CD8-positive, alpha-beta memory T cell (primary cell): ENCODE measurements at places on chromosomes 7 and 10.

DNA sequence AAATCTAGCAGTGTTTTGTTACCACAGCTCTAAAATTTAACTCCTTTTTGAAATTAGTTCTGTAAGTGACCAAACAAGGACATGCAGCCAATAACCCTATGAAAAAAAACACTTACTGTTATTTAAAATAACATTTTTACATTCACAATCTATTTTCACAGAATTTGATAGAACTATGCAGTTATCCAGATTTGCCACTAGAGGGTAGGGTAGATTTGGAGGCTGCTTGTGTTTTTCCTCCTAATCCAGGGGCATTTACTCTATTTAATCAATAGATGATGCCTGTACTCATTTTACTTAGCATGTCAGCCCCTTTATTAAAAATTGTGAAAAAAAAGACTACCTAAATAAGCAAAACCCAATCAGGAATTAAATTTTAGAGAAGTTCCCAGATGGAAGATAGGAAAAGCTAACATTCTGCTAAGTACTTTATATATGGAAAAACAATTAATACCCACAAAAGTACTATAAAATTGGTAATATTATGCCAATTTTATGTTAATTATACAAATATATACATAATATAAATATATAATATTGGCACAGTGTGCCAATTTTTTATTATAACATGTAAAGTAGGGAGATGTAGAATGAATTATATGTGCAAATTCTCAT, 18.1 kb upstream of the LIPK start:
- DNase-seq = no peak

DNA sequence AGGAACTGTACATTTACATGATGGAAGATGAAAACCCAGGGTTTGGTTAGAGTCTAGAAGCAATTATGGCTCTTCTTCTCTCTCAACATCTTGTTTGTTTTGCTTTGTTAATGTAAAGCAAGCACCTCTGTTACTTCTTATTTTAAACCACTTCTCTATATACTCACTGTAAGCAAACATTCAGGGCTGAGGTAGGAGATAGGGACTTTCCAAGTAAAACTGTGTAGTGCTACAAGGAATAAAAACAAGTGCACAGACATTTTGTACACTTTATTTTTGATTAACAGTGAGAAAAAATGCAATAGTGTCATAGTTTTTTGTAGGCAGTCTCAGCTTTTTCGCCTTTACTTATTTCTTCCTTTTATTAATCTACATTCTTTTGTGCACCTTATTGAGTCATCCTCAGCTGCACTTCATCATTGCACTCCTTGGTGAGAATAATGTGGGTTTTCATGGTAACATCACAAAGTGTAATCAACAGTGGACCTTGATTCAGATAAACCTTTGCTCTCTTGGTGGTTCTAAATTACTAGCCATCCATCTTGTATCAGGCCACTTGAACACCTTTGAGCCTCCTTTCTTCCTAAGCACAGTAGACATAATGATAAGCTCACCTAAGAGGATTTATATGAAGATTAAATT, 52.9 kb downstream of the ELMO1 start:
- DNase-seq = no peak

DNA sequence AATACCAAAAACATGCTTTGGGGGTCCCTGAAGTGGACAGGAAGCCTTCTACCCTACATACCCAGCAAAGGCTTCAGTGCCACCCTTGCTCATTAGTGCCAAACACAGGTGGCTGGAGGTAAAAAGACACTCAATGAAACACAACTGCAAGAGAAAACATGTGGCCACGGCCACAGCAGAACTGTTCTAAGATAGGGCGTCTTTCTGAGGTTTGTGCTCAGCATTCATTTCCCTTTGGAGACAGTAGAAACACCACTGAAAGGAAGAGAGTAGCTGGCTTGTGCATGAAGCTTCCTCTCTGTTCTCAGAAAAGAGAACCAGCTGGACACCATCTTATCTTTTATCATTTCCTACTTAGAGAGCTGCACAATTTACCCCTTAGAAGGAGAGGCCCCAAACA, 143.0 kb downstream of the PLXNA4 start:
- no peak for DNase-seq

DNA sequence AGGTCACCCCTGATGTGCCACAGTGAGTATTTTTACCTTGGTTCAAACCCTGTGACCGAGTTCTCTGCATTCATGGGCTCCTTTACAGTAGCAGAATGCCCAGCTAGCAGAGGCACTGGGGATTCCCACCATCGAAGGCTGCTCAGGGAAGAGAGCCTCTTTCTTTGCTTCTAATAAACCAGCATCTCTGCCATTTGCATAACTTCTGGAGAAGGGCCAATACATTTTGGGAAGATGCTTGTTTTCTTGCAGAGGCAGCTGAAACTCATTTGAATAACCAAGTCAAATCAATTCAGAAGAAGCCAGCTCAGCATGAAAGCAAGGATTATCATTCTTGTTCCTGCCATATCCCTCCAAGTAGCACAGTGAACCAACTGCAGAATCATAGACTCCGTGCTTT, 82.9 kb upstream of the WDR11 start:
- DNase-seq = no peak

DNA sequence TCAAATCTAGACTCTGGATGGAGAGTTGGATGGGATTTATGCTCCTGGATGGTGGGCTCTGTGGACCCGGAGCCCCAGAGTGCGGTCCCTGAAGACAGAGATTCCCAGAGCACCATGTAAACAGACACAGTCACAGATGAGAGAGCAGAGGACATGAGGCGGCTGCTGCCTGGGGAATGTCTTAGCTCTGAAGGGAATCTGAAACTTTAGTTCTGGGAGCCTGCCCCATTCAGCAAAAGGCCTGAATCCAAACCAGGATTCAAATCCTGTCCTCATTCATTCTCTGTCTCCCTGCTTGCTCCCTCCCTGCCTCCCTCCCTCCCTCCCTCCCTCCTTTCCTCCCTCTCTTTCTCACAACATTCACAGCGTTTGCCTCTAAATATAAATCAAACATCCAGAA, 49.5 kb upstream of the CALD1 start:
- DNase-seq = no peak

DNA sequence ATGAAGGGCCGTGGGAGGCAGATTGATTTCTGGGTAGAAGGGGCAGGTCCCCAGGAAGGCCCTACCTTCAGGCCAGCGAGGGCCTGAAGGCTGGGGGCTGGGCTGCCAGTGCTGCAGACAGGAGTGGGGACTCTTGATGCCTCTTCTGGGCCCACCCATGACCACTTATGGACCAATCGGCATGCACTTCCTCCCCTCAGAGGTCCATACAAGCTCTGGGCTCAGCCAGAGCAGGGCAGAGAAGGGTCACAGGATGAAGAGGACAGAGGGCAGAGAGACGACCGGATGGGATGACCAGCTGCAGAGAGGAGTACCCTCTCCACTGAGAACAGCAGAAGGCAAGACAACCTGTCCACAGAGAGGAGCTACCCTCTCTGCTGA, 120.1 kb downstream of the DYNC2I1 start:
- DNase-seq = no peak

- DNase-seq = no peak
Observed at GRCh38 chr10:102876747-102877153, 7.5 kb downstream of the AS3MT start.

GRCh38 chr10:101965075-101965765, 90.8 kb downstream of the ARMH3 start:
- no peak for DNase-seq

GRCh38 chr10:13627459-13628310, 40.9 kb downstream of the PRPF18 start:
- DNase-seq = no peak

GRCh38 chr7:157751406-157751805, 414.6 kb downstream of the DNAJB6 start:
- no peak for DNase-seq

DNA sequence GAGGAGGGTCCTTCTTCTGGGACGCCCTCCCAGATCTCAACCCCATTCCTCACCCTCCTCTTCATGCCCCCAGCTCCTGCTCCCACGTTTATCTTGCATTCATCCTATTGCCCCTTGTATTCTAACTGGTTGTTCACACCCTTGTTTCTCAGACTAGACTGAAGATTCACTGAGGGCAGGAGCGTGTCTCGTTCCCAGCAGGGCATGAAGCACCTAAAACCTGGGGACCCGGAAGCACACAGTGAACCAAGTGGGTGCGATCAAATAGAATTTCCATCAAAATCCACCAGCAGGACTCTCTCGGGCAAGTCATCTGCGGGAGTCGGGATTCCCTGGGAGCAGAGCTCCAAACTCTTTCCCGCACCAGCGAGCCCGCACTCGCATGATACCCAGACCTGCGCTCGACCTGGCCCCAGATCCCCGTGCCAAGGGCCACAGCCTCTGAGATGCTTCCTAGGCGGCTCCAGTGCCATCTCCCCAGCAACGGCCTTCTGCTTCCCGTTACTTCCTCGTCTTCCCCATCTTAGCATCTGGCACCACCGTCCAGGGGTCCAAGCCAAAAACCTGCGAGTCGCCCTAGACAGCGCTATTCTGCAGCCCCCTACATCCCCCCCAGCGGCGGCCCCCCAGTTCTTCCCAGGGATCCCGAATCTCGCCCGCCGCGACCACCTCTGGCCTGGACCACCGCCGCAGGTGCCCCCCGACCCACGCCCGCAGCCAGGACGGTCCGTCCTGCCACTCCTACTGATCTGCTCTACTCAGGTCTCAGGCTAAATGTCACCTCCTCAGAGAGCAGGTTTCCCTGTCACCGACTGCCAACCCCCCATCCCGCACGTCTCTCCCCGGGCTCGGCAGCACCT, 6.1 kb upstream of the GBX1 start:
- no peak for DNase-seq

- no peak for DNase-seq
Observed at GRCh38 chr10:78472551-78472890, 438.9 kb downstream of the RPS24 start.

DNA sequence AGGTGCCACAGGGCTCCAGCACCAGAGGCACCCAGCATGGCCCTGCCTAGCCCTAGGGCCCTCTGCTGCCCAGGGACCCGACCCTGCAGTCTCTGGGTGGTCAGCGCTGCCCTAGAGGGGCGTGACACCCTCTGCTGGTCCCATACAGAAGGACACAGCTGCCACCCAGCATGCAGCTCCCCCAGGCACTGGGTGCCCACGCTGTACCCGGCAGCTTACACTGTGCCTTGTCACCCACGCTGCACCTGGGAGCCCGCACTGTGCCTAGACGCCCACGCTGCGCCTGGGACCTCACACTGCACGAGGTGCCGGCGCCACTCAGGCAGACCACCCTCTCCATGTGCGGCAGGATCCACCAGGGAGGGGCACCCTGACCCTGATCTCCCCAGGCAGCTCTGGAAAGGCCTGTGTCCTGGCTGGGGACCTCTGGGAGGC, 55.2 kb downstream of the PWWP2B start:
- no peak for DNase-seq

GRCh38 chr10:127196282-127197153, at the start of gene INSYN2A:
INSYN2A (minus strand) TSS chr10:127196591; CDS start chr10:127176395, 20,196 bp downstream.
- no peak for DNase-seq

DNA sequence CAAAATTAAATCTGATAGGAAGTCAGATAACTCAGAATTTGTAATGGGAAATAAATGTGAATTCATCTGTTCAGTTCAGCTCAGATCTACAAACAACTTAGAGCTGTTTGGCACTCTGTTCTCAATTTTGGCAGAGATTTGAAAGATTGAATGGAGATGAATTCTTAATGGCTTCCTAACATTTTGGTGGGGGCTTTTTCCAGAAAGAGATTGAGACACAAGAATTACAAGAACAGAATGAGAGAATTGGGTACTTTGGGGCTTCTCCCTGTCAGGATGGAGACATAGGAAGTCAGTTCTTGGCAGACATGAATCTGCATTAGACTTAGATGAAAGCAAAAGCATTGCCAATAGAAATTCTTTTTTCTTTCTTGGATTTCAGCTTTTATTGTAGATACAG, 39.0 kb upstream of the PTPRZ1 start:
- no peak for DNase-seq

DNA sequence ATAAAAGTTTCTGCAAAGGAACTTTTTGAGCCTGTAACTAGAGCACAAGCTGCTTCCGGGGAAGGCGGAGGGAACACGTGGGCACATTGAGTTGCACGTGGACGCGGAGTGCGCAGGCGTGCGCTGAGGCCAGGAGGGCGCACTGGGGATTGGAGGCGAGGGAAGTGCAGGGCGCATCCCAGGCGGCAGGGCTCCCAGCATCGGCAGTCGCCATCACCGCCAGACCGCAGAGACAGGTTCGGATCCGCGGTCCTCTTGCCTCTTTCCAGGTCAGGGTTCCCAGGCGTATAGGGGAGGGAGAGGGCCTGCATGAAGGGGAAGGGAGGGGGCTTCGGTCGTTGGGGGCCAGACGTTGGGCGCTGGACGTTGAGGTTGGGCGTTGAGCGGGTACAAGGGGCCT, at the start of gene TDRD1:
TDRD1 (plus strand) TSS at position 206 of the 400 bp plus-strand sequence. CDS start 8,479 bp downstream, outside the sequence.
- DNase-seq = no peak

GRCh38 chr10:78304091-78305045, 270.7 kb downstream of the RPS24 start:
- no peak for DNase-seq

DNA sequence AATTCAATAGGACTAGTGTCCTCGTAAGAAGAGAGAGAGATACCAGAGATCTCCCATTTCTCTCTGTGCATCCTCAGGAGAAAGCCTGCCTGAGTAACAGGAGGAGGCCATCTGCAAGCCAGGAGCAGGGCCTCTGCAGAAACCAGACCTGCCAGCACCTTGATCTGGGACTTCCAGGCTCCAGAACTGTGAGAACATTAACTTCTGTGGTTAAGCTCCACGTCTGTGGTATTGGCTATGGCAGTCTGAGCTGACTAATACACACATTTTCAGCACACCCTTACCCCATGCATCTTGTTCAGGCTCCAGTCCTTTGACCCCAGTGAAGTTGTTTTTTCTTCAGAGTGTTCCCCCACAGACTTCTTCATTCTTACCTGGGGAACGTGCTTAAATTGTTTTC, 3.1 kb upstream of the CRTAC1 start:
- no peak for DNase-seq

- no peak for DNase-seq
Observed at GRCh38 chr7:143239813-143240212, 18.0 kb downstream of the TAS2R40 start.

DNA sequence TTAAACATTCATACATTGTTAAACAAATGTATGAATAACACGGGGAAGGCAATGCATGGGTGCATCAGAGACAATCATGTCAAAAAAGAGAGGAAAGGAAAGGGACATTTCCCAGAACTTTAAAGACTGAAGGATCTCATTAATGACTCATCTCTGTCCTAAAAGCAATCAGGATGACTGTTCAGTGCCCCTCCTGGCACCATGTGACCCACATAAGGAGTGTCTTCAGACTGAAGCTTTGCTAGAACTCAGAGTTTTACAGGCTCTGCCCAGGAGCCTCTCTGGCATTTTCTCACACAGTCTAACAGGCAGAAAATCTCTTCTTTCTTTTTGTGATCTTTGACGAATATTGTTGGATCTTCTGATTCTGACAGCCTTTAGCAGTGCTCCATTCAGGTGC, 315.3 kb downstream of the OTUD1 start:
- DNase-seq = no peak

- no peak for DNase-seq
Observed at GRCh38 chr7:74173491-74173865, 678 bp upstream of the EIF4H start.

GRCh38 chr7:99730238-99730810, 4.7 kb downstream of the CYP3A7 start:
- no peak for DNase-seq
